ENCODE measurements at places on chromosomes 3 and 15. TPM values are rescaled to one million over a fixed set of nuclear protein-coding genes. Genes with fewer than 3 reads are reported as not detected.

- no peak overlapping the region for H3K27ac ChIP-seq
- no peaks in the 10 kb centered on the region for H3K27me3 ChIP-seq
- peaks cover 17% of the 10 kb centered on the region for H3K36me3 ChIP-seq
These were observed 1.2 kb downstream of the PFKFB4 start for GRCh38 chr3:48555231-48555948.

DNA sequence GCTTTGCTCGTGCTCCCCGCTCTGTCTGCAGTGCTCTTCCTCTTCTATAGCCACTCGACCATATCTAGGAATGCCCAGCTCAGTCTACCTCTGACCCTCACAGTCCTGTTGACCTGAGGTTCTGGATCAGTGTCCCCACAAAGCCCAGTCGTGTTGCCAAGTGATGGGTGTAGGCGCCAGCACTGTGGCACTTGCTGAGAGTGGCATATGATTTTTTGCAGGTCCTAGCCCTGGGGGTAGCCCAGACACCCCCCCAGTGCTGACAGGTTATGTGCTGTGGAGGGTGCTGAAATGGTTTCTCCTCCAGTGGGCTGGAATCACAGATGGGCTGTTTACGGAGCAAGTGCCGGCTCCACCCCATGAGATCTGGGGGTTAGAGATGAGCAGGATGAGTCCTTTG, 32.5 kb downstream of the ACAD9 start:
- H3K4me1 ChIP-seq, result no peaks in the 10 kb centered on the region
- H3K4me3 ChIP-seq, result no peak overlapping the region
- no peaks in the 10 kb centered on the region for H3K27me3 ChIP-seq
- DNase-seq, result no peak
- H3K36me3 ChIP-seq, result peaks cover 38% of the 10 kb centered on the region

Gene LSAMP
- total RNA-seq, result 0.90 TPM

DNA sequence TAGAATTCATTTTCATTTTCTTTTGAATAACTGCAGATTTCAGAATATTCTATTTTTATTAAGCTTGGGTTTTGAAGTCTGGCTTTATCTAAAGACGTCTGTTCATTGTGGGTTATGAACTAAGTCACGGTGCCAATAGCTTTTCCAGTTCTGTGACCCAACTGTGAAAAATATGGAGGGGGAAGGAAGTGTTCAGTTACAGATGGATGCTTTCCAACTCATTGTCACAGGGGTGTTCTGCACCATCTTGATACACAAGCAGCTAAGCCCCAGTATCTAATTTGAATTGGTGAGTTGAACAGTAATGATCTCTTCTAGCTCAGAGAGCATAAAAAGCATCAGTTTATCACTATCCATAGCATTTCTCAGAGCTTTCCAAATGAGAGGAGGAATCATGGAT, 710.6 kb downstream of the EDEM1 start:
- no peaks in the 10 kb centered on the region for H3K27me3 ChIP-seq
- no peak overlapping the region for H3K4me3 ChIP-seq
- no peaks in the 10 kb centered on the region for H3K36me3 ChIP-seq

- no peaks in the 10 kb centered on the region for H3K27me3 ChIP-seq
- H3K27ac ChIP-seq, result no peak overlapping the region
- H3K36me3 ChIP-seq, result peaks cover 19% of the 10 kb centered on the region
- peaks cover 29% of the 10 kb centered on the region for H3K4me1 ChIP-seq
These were observed 86.1 kb downstream of the LIPC start for GRCh38 chr15:58517682-58518525.

Data from Calu3 (cell line).